ENCODE measurements at places on chromosomes 2 and 18. TPM values are rescaled to one million over a fixed set of nuclear protein-coding genes. Genes with fewer than 3 reads are reported as not detected.

DNA sequence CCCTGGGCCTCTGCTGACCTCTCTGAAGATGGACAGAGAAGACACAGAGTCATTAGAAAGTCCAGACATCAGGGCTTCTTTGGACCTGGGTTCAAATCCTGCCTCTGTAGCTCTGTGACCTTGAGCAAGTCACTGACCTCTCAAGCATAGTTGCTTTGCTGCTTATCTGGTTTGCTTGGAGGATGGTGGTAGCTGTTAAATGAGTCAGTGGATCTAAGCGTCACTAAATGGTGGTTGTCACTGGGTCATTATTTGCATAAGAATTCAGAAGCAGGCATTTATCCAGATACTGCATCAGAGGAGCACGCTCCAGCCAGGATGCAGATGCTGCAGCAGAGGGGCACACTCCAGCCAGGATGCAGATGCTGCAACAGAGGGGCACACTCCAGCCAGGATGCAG, 229.2 kb downstream of the GLI2 start:
- H3K27me3 ChIP-seq, result no peaks in the 10 kb centered on the region

- no peaks in the 10 kb centered on the region for H3K27me3 ChIP-seq
- peaks cover 26% of the 10 kb centered on the region for H3K36me3 ChIP-seq
- no peaks in the 10 kb centered on the region for H3K4me1 ChIP-seq
- H3K4me3 ChIP-seq, result no peak overlapping the region
- no peak for DNase-seq
Observed at GRCh38 chr2:89842180-89842908, 1150.9 kb downstream of the RPIA start.

GRCh38 chr2:113104054-113104611, 23.3 kb upstream of the IL1RN start:
- peaks cover 4% of the 10 kb centered on the region for H3K27me3 ChIP-seq
- H3K4me3 ChIP-seq, result no peak overlapping the region
- H3K4me1 ChIP-seq, result peaks cover 52% of the 10 kb centered on the region
- peak overlapping the region; percentile 79 for H3K27ac ChIP-seq
- DNase-seq, result no peak
- H3K36me3 ChIP-seq, result peaks cover 26% of the 10 kb centered on the region

Gene ARHGEF33
- total RNA-seq, result 0.28 TPM

Gene MAPK4
- not detected for total RNA-seq

- H3K36me3 ChIP-seq, result peaks cover 6% of the 10 kb centered on the region
- DNase-seq, result no peak
- H3K27me3 ChIP-seq, result no peaks in the 10 kb centered on the region
- no peak overlapping the region for H3K27ac ChIP-seq
- no peak overlapping the region for H3K4me3 ChIP-seq
Observed at GRCh38 chr2:113164930-113165585, 8.7 kb upstream of the PSD4 start.

- H3K27me3 ChIP-seq, result peaks cover 13% of the 10 kb centered on the region
- no peak overlapping the region for H3K27ac ChIP-seq
- peaks cover 10% of the 10 kb centered on the region for H3K4me1 ChIP-seq
- H3K4me3 ChIP-seq, result no peak overlapping the region
Observed at GRCh38 chr2:70479816-70480215, 73.8 kb downstream of the TGFA start.

DNA sequence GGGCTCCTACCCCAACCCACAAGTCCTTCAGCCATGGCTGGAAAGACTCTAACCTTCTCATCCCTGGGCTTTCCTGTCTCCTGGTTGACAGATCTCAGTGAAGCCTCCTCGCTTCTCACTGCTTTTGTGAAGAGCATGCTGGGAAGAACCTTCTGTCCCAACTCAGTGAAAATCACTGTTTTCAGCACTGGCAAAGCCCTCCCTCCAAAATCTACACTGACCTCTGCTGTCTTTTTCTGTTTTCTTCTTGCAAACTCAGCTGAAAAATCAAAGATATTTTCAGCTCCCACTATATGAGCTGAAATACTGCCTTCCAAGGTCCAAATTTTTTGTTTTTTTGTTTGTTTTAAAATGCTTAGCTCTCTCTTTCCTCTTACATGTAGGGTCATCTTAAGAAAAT, 266.3 kb upstream of the AGAP1 start:
- no peaks in the 10 kb centered on the region for H3K36me3 ChIP-seq
- H3K27ac ChIP-seq, result no peak overlapping the region
- DNase-seq, result no peak
- no peak overlapping the region for H3K4me3 ChIP-seq
- H3K27me3 ChIP-seq, result peaks cover 5% of the 10 kb centered on the region
- H3K4me1 ChIP-seq, result no peaks in the 10 kb centered on the region

- DNase-seq, result no peak
- H3K27ac ChIP-seq, result no peak overlapping the region
- no peak overlapping the region for H3K4me3 ChIP-seq
- H3K27me3 ChIP-seq, result no peaks in the 10 kb centered on the region
- no peaks in the 10 kb centered on the region for H3K4me1 ChIP-seq
Observed at GRCh38 chr2:32504877-32505478, 122.9 kb upstream of the TTC27 start.

DNA sequence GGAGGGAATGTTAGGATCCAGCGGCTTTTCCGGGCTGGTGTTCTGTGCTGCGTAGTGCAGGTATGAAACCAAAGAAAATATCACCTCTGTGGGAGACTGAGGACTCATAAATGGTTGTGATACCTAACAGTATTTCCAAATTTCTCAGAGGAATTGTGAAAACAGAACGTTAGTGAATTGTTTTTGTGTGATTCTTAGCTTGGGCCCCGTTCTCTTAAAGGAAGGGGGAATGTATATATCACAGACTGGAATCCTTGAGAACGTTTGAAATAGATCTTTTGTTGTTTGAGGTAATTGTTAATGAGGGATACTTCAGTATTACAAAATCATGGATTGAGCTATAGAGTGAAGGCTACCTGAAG, 834 bp downstream of the ZNF638 start:
- peaks cover 29% of the 10 kb centered on the region for H3K4me1 ChIP-seq
- peaks cover 3% of the 10 kb centered on the region for H3K27me3 ChIP-seq
- H3K36me3 ChIP-seq, result peaks cover 23% of the 10 kb centered on the region
- peak overlapping the region; percentile 99 for H3K27ac ChIP-seq

DNA sequence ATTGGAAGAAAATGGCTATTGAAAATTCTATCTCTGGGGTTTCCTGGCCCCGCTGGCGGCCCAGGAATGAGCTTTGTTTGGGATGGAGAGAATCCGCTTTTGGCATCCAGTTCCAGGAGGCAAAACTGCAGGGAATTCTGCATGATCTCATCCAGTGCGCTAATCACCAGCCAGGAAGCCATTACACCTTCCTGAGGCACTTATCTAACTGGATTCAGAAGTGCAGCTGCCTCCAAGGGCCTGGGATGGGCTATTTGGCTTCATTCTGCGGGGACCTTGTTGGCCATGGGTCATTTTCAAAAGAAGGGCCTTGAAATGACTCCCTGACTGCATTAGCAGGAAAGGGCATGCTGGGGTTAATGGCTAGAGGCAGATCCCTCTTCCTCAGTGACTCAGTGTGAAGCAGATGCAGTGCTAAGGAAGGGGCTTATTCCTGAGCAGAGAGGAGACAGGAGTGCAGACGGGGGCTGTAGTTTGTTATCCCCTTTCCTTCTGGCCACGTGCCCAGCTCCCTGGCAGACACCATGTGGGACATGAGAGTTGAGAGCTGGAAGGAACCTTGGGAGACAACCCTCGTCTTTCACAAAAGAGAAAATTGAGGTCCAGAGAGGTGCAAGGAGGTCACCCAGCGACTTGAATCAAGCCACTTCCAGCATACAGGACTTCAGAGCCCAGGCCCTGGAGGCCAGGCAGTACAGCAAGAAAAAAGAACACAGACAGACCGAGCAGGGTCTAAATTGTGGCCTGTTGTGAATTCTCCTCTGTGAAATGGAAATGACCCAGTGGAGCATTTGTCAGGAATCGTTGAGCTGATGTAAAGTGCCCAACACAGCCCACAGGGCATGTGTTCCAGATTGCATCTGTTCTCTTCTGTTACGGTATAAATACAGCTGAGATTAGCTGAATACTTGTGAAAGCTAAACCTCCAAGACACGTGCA, 161.8 kb downstream of the PRKCE start:
- no peaks in the 10 kb centered on the region for H3K36me3 ChIP-seq
- no peaks in the 10 kb centered on the region for H3K27me3 ChIP-seq
- no peak for DNase-seq
- no peak overlapping the region for H3K27ac ChIP-seq

GRCh38 chr2:46388881-46389280, 90.5 kb upstream of the TMEM247 start:
- no peak overlapping the region for H3K4me3 ChIP-seq
- H3K27me3 ChIP-seq, result peaks cover 3% of the 10 kb centered on the region
- no peak for DNase-seq

DNA sequence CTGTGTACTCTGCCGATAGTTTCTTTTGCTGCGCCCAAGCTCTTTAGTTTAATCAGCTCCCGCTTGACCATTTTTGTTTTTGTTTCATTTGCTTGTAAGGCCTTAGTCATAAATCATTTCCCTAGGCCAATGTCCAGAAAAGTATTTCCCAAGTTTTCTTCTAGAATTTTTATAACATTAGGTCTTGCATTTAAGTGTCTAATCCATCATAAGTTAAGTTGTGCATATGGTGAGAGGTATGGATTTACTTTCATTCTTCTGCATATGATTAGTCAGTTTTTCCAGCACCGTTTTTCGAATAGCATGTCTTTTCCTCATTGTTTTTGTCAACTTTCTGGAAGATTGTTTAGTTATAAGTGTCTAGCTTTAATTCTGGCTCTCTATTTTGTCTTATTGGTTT, 484.8 kb upstream of the CNTNAP5 start:
- no peak overlapping the region for H3K4me3 ChIP-seq
- DNase-seq, result no peak
- H3K27ac ChIP-seq, result no peak overlapping the region
- H3K4me1 ChIP-seq, result no peaks in the 10 kb centered on the region
- H3K27me3 ChIP-seq, result no peaks in the 10 kb centered on the region

- no peak for DNase-seq
- H3K27me3 ChIP-seq, result no peaks in the 10 kb centered on the region
- peaks cover 61% of the 10 kb centered on the region for H3K4me1 ChIP-seq
- H3K27ac ChIP-seq, result peak overlapping the region; percentile 67
- no peak overlapping the region for H3K4me3 ChIP-seq
Observed at GRCh38 chr2:216194013-216194412, 84.9 kb downstream of the XRCC5 start.

DNA sequence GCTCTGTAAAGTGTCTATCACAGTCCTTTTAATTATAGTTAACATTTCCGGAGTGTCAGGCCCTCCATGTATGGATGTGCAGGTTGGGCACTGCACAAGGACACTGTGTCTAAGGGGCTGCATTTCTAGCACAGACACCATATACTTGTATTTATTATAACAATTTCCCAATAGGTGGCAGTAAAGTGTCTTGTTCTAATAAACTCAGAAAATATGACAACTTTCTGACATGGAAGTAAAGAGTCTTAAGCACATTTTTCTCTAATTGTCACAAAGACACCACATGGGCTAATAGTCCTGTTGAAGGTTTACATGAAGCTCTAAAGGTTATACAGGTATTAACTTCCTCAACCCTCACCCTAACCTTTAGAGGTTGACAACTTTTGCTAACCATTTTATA, 156.6 kb downstream of the DYSF start:
- peaks cover 5% of the 10 kb centered on the region for H3K27me3 ChIP-seq
- H3K4me3 ChIP-seq, result no peak overlapping the region
- peaks cover 3% of the 10 kb centered on the region for H3K4me1 ChIP-seq
- H3K36me3 ChIP-seq, result no peaks in the 10 kb centered on the region
- no peak for DNase-seq

DNA sequence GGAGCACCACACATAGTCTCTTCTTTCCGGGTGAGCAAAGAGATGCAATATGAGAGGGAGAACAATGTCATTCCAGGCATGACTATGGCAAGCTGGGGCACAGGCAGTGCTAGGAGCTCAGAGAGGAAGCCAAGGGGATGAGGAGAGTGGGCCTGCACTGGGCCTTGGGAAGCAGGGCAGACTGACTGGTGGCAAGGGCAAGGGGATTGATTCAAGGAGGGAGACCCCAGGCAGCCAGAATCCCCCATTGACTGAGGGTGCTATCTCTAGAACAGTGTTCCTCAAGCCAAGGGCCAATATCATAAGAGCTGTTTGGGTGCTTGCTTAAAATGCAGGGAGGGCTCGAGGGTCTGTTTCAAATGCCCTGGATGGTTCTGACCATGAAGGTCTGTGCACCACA, 36.1 kb downstream of the MARCO start:
- H3K27ac ChIP-seq, result no peak overlapping the region
- H3K27me3 ChIP-seq, result no peaks in the 10 kb centered on the region
- no peak overlapping the region for H3K4me3 ChIP-seq
- no peaks in the 10 kb centered on the region for H3K36me3 ChIP-seq

Measured in activated CD4-positive, alpha-beta memory T cell treated with anti-CD3 and anti-CD28 coated beads, Interleukin-2, amount 10 ng/mL, durations not matched to agents 7 days and 5 days (primary cell).